ENCODE measurements at places on chromosomes 1 and 21. TPM values are rescaled to one million over a fixed set of nuclear protein-coding genes. Genes with fewer than 3 reads are reported as not detected.

DNA sequence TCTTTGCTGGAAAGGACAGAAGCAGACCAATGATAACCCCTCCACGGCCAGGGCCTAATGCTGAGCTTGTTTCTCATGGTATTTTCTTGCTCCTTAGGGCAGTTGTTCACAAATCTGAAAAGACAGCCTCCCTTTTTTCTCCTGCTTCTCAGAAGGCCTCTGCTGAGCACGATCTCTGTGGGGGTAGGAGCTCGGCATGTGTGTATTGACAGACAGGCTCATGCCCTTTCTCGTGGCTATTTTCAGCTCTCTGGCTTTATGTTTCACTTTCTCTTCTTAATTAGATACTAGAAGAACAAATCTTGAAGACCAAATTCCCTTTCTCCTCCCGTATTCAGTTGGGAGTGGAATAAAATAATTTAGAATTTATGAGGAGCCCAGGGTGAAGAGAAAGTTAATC is 768 bp upstream of the RIIAD1 start:
- DNase-seq = no peak
- no peaks in the 10 kb centered on the region for H3K36me3 ChIP-seq
- H3K4me3 ChIP-seq = no peak overlapping the region
- H3K27ac ChIP-seq = no peak overlapping the region
- H3K4me1 ChIP-seq = peaks cover 25% of the 10 kb centered on the region
- H3K27me3 ChIP-seq = peaks cover 32% of the 10 kb centered on the region

- no peak overlapping the region for H3K27ac ChIP-seq
- no peaks in the 10 kb centered on the region for H3K36me3 ChIP-seq
- no peak overlapping the region for H3K4me3 ChIP-seq
- DNase-seq = no peak
- no peaks in the 10 kb centered on the region for H3K4me1 ChIP-seq
- no peaks in the 10 kb centered on the region for H3K27me3 ChIP-seq
Measured at GRCh38 chr1:231064418-231064817, 24.4 kb upstream of the FAM89A start.

DNA sequence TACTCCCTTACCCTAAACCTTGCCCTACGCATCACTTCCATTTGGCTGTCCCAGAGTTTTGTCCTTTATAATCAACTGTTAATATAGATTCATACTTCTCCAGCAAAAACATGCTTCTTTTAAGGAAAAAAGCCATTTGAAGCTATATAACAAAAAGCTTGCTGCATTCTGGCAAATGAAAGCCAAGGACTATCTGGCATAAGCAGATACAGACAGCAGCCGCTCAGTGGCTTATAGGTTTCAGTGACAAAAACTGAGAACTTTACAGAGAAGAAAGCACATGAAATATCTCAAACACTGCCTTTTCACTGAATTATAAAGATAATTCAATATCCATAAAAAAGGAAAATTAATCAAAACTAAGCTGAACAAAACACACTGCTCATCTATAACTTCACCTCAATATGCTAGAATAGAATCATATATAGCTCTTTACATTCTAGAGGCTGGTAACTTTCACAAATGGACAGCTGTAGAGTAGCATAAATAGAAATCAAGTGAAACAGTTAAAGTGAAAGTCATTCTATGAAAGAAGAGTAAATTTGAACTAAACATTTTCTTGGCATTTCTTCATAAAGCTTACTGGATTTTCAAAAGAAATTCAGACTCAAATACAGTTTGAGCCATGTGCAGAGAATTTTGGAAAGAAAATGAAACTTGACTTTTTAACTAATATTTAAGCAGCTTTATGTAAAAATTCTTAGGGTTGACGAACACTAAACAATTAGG is 19.6 kb downstream of the CDC42BPA start:
- H3K4me1 ChIP-seq = no peaks in the 10 kb centered on the region
- no peak overlapping the region for H3K4me3 ChIP-seq
- no peaks in the 10 kb centered on the region for H3K27me3 ChIP-seq
- H3K27ac ChIP-seq = no peak overlapping the region
- no peaks in the 10 kb centered on the region for H3K36me3 ChIP-seq

DNA sequence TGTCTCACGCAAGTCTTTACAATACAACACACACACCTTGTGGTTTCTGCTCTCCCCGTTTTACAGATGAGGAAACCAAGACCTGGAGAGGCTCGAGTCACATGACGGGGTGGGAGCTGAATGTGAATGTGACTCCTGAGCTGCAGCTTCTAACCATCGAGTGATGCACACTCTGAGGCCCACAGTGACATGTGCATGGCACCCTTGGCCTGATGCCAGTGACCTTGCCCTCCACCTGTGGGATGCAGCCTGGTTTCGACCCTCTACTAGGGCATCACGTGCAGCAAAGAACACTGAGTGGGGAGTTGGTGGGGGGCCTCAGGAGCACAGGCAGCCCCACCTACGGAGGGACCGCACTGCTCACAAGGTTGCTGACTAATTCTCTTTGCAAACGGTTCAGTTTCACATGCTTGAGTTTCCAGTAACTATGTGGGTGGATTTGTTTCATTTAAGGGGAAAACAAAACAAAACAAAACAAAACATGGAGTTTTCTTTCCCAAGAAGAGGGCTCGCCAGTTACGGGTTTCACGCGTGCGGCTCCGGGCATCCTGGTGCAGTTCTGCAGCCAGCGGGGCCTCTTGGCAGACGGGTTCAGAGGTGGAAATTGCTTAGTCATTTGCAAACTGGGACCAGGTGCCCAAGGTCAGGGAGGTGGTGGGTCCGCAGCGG is 22.9 kb downstream of the SPSB1 start:
- no peaks in the 10 kb centered on the region for H3K36me3 ChIP-seq
- no peaks in the 10 kb centered on the region for H3K27me3 ChIP-seq
- peaks cover 17% of the 10 kb centered on the region for H3K4me1 ChIP-seq
- no peak for DNase-seq
- H3K4me3 ChIP-seq = no peak overlapping the region
- H3K27ac ChIP-seq = no peak overlapping the region

GRCh38 chr1:87983841-87984240 is 655.2 kb downstream of the LMO4 start:
- H3K36me3 ChIP-seq = no peaks in the 10 kb centered on the region
- no peak overlapping the region for H3K27ac ChIP-seq
- no peaks in the 10 kb centered on the region for H3K4me1 ChIP-seq
- no peak overlapping the region for H3K4me3 ChIP-seq

ENAH gene
- total RNA-seq = 19.5 TPM

DNA sequence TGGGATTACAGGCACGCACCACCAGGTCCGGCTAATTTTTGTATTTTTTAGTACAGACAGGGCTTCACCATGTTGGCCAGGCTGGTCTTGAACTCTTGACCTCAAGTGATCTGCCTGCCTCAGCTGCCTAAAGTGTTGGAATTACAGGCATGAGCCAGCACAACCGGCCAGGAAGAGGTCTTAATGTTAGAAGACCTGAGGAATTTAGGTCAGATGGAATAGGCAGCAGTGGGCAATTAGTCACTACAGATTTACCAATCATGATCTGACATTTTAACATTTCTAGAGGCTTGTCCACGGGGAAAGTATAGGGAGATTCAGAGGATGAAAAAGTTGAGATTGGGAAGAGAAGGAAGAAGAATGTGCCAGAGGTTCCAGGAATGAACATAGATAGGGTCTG is 8.9 kb upstream of the APP start:
- H3K4me3 ChIP-seq = no peak overlapping the region
- H3K4me1 ChIP-seq = no peaks in the 10 kb centered on the region
- no peak for DNase-seq
- H3K27ac ChIP-seq = no peak overlapping the region
- H3K36me3 ChIP-seq = no peaks in the 10 kb centered on the region
- no peaks in the 10 kb centered on the region for H3K27me3 ChIP-seq

- H3K4me1 ChIP-seq = no peaks in the 10 kb centered on the region
- no peak overlapping the region for H3K27ac ChIP-seq
- H3K27me3 ChIP-seq = no peaks in the 10 kb centered on the region
- H3K36me3 ChIP-seq = no peaks in the 10 kb centered on the region
- no peak overlapping the region for H3K4me3 ChIP-seq
Measured at GRCh38 chr21:36816561-36817130, 117.7 kb downstream of the SIM2 start.

Measured in thymus (tissue), 14 donors.